Daoy (cell line): ENCODE measurements at places on chromosomes 6 and 20. TPM values are rescaled to one million over a fixed set of nuclear protein-coding genes. Genes with fewer than 3 reads are reported as not detected.

DNA sequence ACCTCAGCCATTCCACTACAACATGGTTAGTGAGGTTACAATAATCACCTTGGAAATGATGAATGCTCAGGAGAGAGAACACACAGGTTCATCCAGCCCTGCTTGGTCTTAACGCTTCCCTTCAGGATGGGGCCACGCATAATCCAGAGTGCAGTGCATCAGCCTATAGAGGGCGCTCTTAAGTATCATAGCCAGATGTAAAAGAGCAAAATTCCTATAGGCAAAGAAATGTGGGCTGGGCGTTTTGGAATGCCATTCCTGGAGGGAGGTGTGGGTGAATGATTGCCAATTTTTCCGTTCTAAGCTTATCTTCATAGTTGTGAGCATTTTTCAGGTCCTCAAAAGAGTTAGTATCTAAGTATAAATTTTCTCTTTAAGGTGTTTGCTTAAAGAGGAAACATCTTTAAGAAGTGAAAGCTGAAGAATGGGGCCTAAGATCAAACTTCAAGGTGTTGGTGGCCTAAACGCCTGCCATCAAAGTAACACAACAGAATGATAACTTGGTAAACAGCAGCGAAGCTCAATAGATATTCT, 1.8 kb downstream of the RIPOR2 start:
- peak; percentile 46 for DNase-seq

GRCh38 chr6:37866590-37867507, 47.3 kb downstream of the ZFAND3 start:
- DNase-seq: no peak

DNA sequence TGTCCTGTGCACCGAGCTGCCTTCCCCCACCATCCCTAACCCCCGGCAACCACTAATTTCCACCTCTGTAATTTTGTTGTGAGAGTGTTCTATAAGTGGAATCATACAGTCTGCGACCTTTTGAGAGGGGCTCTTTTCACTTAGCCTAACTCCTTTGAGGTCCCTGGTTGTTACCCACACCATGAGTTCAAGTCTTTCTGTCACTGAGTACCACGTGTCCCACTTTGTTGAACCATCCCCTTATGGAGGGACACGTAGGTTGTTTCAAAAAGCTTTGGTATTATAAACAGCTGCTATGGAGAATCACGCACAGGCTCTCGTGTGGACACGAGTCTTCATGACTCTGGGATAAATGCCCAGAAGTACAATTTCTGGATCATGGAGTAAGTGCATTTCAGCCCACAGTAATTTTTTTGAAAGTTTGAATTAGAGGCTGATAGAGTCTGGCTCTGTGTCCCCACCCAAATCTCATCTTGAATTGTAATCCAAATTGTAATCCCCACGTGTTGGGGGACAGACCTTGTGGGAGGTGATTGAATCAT, 9.5 kb downstream of the FAM209B start:
- DNase-seq: no peak

DNA sequence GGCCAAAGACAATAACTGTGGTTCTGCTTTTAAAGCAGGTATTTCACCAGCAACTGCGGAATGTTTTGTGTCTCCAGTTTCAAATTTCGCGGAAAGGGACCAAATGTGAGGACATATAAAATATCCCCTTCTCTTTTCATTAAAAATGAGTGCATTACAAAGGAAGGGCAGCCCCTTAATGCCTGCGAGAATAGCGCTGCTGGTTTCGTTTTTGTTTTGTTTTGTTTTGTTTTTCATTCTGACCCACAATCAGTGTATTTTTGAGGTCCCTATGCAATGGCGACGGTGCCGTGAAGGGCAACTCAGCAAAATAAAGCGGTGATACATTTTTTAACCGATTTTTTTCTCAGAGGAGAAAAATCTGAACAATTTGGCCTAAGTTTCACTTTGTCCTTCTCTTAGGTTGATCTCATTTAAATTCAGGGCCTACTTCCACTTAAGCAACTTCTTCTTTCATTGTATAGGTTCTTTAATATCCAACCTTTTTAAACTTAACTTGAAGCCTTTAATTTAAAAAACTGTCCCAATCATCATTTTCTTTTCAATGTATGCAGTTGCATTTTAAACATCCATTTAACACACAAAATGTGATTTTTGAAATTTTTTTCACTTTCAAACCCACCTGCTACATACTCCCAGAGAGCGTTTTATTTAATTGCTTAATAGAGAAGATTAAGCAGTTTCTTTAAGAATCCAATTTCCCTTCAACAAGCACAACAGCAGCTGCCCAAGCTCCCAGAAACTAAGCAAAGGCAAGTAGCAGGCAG, 2.9 kb upstream of the HIVEP2 start:
- DNase-seq: no peak

- no peak for DNase-seq
Measured at GRCh38 chr6:1591926-1592325, 17.8 kb upstream of the FOXC1 start.

DNA sequence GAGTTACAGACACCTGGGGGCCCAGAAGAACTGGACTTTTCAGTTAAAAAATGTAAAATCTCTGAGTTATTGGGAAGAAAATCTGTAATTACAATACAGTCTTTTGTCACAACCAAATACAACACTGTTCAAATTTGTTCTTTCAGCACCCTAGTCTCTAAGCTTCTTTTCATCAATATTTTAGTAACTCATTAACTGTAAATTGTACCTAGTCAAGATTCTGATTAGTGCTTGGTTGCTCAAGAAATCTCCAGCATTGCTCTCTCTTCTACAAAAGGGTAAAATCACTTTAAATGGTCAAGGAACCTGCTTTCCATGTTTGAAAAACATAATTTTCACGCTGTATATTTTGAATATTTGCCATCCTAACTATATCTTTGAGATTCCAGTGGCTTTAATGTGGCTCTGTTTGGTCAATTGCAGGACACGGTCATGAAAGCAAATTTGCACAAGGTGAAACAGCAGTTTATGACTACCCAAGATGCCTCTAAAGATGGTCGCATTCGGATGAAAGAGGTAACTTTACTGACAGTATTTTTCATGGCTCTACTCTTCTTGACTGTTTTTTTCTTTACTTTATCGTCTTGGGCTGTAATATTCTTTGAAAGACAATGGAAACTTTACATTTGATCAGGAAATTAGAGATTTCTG, 9.2 kb downstream of the SCGN start:
- no peak for DNase-seq

GRCh38 chr6:125815080-125815910, 24.5 kb downstream of the NCOA7 start:
- DNase-seq: no peak

- no peak for DNase-seq
Measured at GRCh38 chr6:137353346-137353745, 134.2 kb upstream of the IFNGR1 start.

DNA sequence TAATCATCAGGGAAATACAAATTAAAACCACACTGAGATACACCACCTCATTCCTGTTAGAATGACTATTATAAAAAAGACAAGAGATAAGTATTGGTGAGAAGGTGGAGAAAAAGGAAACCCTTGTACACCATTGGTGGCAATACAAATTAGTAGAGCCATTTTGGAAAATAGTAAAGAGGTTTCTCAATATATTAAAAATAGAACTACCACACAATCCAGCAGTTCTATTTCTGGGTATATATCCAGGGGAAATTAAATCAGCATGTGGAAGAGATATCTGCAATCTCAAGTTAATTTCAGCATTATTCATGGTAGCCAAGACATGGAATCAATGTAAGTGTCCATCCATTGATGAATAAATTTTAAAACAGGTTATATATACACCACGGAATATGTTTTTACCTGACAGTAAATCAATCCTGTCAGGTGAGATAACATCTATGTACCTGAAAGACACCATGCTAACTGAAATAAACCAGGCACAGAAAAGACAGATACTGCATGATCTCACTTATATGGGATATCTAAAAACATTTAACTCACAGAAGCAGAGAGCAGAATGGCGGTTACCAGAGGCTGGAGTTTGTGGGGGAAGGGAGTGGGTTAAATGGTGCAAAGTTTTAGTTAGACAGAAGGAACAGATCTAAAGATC, 64.1 kb downstream of the SHPRH start:
- DNase-seq: no peak

DNA sequence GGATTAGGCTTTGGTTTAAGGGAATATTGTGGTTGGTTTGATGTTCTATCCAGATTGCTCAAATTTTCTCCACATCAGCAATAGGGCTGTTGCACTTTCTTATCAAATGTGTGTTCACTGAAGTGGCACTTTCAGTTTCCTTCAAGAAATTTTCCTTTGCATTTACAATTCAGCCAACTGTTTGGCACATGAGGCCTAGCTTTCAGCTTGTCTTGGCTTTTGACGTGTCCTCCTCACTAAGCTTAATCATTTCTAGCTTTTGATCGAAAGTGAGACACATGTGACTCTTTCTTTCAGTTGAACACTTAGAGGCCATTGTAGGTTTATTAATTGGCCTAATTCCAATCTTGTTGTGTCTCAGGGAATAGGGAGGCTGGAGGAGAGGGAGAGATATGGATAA, 104.8 kb downstream of the FLRT3 start:
- no peak for DNase-seq

GRCh38 chr6:151661928-151662327, 145.6 kb upstream of the ESR1 start:
- DNase-seq: peak; percentile 6

GRCh38 chr6:43171707-43172103, 636 bp downstream of the SRF start:
- peak; percentile 33 for DNase-seq

- DNase-seq: no peak
Measured at GRCh38 chr6:98842342-98843180, 8.2 kb downstream of the POU3F2 start.

GRCh38 chr6:128397996-128398395, 122.4 kb downstream of the PTPRK start:
- DNase-seq: no peak

GRCh38 chr6:117933471-117933870, 26.4 kb downstream of the SLC35F1 start:
- DNase-seq: no peak

GRCh38 chr20:10802236-10802635, 128.4 kb upstream of the JAG1 start:
- no peak for DNase-seq

DNA sequence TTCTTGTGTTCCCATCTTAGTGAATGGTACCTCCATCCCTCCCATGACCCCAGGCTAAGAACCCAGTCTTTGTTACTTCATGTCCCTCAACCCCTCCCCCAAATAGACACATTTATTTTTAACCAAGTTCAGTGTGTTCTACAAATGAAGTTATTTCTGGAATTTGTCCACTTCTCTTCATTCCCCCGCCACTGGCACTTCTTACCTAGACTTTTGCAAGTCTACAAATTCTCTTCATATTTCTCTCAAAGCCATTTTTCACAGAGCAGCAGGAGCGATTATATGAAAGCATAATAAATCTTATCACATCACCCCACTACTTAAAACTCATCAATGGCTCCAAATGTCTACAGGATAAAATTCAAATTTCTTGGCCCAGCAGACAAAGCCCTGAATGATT, 131.4 kb downstream of the BTBD9 start:
- no peak for DNase-seq

GRCh38 chr6:121614115-121614514, 178.7 kb downstream of the GJA1 start:
- no peak for DNase-seq

DNA sequence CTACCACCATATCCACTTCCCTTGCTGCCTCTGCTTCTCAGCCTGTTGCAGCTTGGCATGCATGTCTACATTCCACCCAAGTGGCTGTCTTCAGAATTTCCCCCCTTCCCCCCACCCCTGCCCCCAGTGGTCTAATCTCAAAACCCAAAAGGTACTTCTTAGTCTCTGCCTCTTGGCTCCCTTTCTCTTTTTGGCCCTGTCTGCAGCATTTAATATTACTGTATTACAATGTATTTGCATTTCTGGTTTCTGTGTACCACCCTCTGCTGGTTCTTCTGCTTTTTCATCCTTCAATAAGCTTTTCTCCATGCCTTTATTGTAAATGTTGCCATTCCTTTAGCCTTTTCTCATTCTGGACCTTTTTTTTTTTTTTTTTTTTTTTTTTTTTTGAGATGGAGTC, 43.0 kb downstream of the RPRD1B start:
- DNase-seq: no peak

GRCh38 chr6:84278321-84278998, 51.0 kb upstream of the CEP162 start:
- DNase-seq: peak; percentile 16

- DNase-seq: peak; percentile 90
Measured at GRCh38 chr6:107657755-107658461, 166.2 kb downstream of the SCML4 start.

DNA sequence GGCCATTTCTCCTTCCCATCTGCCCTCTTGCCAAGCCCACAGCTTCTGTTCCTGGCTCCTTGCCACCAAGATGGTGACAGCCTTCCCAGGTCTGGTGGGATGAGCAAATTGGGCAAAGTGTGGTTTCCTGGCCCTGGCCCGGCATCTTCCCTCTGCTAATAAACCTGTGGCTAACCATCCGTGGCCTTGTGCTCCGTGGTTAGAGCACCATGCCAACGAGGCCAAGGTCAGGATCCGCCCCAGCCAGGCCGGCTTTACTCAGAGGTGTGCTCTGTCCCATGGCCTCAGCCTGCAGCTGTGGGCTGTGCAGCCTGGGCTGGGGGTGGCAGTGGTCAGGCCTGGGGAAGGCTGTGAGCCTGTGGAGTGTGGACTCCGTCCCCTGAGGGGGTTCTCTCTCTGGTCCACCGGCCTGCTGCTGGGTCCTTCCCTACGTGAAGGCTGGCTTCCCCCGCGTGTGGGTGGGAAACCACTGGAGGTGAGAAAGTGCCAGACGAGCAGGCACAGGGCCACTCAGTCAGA, 117.4 kb downstream of the VEGFA start:
- DNase-seq: peak; percentile 66

DNA sequence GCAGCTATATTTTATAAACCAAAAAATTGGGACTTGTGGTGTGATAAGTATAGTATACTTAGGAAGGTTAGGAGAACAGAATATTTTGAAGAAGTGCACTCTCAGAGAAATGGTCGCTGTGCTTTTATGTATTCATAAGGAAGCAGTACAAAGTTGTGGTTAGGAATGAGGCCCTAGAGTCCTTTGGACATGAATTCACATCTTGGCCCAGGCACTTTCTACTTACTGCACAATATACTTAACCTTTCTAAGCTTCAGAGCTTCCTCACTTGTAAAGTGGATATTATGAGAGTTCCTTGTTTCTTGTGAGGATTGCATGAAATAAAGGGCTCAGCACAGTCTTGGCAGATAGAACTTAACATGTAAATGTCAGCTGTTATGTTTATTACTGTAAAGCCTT, 21.0 kb upstream of the SERINC3 start:
- no peak for DNase-seq

The CSNK2B gene
- total RNA-seq: 328 and 376 TPM in 2 replicates

The SLC22A2 gene
- 0.60 and 1.1 TPM in 2 replicates for total RNA-seq

The EDN1 gene
- 30.2 and 36.6 TPM in 2 replicates for total RNA-seq

The HACE1 gene
- total RNA-seq: 6.8 and 14.6 TPM in 2 replicates

The TRIM31 gene
- total RNA-seq: 0.11 TPM in 1 of 2 replicates, not detected in the other

The GRM1 gene
- not detected in 2 replicates for total RNA-seq

The ZNF451 gene
- 39.0 and 41.9 TPM in 2 replicates for total RNA-seq

The ADIG gene
- total RNA-seq: not detected in 2 replicates

The LY6G6F gene
- total RNA-seq: not detected in 2 replicates

The TFAP2D gene
- not detected in 2 replicates for total RNA-seq

The CRISP3 gene
- not detected in 2 replicates for total RNA-seq

The CEBPB gene
- 29.5 and 38.0 TPM in 2 replicates for total RNA-seq

The ZNF334 gene
- total RNA-seq: 0.54 and 1.0 TPM in 2 replicates

The NNAT gene
- total RNA-seq: not detected in 2 replicates

The EFCAB8 gene
- 1.2 TPM in 1 of 2 replicates, not detected in the other for total RNA-seq

The MACROD2 gene
- 0.51 and 0.86 TPM in 2 replicates for total RNA-seq

The GATA5 gene
- total RNA-seq: not detected in 2 replicates

The PI16 gene
- 0.06 TPM in 1 of 2 replicates, not detected in the other for total RNA-seq

The CAP2 gene
- total RNA-seq: 16.1 and 16.4 TPM in 2 replicates
